Stimulated activated CD4-positive, alpha-beta T cell treated with anti-CD3 and anti-CD28 coated beads, Interleukin-12 subunit alpha, Interleukin-12 subunit beta, amount 100 ng/mL, for 4 hours (primary cell): ENCODE measurements at places on chromosomes 3 and 15.

GRCh38 chr3:111824351-111824750 is 34.7 kb upstream of the PHLDB2 start:
- DNase-seq = no peak

DNA sequence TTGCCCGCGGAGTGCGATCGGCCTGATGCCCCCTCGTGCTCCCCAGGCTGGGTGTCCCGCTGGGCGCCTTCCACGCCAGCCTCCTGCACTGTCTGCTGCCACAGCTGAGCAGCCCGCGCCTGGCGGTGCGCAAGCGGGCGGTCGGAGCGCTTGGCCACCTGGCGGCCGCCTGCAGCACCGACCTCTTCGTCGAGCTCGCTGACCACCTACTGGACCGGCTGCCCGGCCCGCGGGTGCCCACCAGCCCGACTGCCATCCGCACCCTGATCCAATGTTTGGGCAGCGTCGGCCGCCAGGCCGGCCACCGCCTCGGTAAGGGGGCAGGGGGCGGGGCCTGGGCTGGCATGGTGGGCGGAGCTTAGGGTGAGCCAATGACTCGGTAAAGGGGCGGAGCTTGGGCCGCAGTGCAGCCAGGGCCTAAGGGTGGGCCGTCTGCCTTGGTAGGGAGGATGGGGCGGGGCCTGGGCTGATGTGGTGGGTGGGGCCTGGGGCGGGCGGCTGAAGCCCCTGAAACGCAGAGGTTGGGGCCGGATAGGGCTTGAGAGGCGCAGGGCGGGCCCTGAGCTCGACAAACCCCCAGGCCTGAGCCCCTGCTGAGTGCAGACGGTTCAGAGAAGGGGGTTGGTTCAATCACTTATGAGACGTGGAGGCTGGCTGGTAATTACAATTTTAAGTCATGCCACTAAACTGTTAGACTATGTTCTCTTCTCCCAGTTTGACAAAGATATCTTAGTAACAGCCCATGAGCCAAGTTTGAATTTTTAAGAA is 13.7 kb downstream of the CAND2 start:
- DNase-seq = peak; percentile 95

GRCh38 chr3:13332740-13333139 is 87.4 kb downstream of the NUP210 start:
- no peak for DNase-seq

GRCh38 chr3:32469151-32469874 is 33.3 kb downstream of the CMTM6 start:
- no peak for DNase-seq

- DNase-seq = no peak
Observed at GRCh38 chr3:86695752-86696151, 295.2 kb downstream of the VGLL3 start.

DNA sequence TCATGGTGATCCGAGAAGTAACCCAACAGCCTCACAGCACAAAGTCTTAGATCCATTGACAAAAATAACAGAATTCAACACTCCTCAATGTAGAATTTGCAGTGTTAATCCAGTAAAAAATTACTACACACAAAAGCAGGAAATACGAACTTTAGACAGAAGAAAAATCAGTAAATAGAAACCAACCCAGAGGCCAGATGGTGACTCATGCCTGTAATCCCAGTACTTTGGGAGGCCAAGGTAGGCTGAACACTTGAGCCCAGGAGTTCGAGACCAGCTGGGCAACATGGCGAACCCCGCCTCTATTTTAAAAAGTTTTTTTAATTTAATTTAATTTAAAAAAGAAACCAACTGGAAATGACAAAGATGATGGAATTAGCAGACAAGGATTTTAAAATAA is 36.1 kb downstream of the SELENOT start:
- DNase-seq = no peak

DNA sequence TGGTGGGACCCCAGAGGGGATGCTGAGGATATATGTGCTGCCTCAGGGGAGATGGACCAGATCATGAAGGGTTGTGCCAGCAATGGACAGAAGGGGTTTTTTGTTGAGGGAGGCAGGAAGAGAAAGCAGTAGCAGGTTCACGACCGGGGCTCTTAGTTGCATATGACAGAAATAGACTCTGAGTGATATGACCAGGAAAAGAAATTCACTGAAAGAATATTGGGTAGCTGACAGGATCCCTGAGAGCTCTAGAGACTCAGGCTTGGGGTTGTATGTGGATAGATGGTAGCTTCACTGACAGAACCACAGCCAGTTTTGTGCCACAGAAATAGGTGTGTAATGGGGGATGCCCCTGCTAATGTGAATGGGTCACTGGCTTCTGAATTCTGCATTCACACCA is 241.6 kb downstream of the ZNF621 start:
- no peak for DNase-seq

DNA sequence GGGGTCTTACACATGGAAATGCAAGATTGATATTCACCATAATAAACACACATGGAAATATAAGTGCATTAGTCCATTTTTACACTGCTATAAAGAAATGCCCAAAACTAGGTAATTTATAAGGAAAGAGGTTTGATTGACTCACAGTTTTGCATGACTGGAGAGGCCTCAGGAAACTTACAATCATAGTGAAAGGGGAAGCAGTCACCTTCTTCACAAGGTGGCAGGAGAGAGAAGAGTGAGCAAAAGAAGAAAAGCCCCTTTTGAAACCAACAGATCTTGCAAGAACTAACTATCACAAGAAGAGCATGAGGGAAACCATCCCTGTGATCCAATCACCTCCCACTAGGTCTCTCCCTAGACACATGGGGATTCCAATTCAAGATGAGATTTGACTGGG is 111.7 kb upstream of the TP63 start:
- DNase-seq = no peak

- DNase-seq = no peak
Observed at GRCh38 chr3:187274315-187274976, 17.1 kb downstream of the MASP1 start.

- DNase-seq = no peak
Observed at GRCh38 chr3:186785495-186786018, 2.2 kb downstream of the EIF4A2 start.

GRCh38 chr15:84937144-84937543 is 44.5 kb upstream of the PDE8A start:
- no peak for DNase-seq

DNA sequence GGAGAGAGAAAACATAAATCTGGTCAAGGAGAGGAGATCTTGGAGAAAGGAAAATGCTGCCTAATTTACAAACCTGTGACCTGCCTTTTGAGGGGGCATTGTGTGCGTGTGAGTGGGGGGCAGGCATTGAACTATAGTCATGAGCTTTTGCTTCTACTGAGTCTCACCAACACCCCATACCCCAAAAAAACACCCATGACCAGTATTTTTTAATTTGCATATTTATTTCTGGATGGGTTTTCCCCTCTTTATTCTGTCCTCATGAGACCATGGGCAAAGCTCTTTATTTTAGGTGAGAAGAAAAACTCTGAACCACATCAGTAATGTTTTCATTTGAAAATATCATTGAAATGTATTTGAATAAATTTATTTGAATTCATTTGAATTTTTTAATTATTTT is 20.6 kb downstream of the CD80 start:
- no peak for DNase-seq

DNA sequence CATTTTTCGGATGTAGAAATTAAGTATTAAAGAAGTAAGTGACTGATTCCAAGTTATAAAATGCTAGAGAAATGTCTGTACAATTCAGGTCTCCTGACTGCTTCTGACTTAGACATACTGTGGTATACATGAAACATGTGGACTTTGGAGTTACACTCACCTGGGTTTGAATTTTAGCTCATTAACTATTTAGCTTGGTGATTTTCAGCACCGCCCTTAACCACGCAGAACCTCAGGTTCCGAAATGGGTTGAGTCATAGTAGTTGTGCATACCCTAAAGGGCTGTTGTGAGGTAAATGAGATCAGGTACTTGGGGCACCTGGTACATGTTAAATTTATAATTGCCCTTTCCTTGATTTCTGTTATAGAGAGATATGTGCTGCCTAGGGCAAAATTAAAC is 32.9 kb upstream of the UTS2B start:
- DNase-seq = no peak

- peak; percentile 29 for DNase-seq
Observed at GRCh38 chr15:63971427-63971805, 74.9 kb downstream of the DAPK2 start.

DNA sequence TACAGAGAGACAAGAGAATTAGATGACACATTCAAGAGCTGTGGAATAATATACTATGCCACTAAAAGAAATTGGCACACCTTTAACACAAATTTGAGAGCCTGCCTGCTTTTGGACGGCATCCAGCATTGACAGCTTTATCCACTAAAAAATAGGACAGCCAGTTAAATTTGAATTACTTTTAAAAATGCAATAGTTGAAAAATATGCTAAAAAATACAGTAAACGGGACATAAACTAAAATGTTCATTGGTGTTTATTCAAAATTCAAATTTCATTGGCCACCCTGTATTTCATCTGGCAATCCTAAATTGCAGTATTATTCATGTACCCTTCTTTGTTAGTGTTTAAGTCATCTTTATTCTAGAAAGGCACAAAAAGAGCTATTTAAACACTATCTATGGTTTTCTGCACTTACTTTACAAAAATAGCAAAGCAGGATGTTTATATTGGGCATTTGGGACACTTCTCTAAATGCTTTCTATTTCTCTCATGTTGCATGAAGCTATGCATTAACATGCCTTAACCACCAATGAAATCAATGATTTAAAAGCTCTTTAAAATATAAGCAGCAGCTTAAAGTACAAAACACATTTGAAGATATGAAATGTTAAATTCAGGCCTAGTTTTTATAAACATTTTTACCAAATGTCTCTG is 160.1 kb downstream of the NEK10 start:
- no peak for DNase-seq

DNA sequence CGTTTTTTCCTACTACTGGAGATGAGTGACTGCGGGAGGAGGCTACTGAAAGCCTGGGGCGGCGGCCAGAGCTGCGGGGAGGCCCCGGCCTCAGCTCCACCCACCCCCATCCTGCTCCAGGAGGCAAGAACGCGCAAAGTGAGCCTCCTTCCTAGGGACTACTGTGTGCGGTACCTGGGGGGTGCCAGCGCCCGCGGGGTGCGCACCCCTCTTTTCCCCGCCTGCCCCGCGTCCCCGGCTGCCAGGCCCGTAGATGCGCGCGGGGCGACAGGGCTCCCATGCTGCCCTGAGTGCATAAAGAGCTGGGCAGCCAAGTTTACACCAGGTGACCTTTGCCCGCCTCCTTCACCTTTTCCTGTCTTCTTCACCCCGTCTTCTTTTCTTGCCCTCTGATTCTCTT is 2.5 kb upstream of the USF3 start:
- DNase-seq = no peak

DNA sequence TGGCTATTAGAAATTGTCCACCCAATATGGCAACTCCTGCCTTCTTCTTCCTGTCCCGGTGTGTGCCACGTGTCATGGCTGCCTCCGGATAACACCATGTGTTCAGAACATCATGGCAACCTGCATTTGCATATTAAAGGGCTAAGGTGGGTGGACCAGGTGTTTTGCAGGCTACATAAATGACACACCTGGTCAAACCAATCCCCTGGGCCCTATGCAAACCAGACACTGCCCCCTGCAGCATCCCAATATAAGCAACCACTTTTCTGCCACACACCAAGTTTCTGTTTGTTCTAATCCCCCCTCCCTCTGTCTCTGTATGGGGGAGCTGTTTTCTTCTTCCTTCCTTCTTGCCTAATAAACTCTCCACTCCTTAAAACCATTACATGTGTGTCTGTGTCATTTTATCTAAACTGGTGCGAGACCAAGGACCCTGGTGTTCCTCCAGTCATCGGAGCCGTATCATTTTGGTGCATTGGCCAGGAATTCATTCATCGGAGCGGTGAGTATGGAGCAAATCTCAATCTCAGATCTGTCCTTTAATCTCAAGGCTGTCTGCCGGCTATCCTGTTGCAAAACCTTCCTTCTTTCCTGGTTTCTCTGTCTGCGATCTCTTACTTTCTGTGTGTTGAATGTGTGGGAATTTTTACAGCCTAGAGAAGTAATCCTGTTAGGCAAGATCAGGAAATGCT is 44.5 kb downstream of the NCEH1 start:
- DNase-seq = no peak

GRCh38 chr15:45242289-45242688 is 9.7 kb upstream of the SLC28A2 start:
- DNase-seq = no peak

DNA sequence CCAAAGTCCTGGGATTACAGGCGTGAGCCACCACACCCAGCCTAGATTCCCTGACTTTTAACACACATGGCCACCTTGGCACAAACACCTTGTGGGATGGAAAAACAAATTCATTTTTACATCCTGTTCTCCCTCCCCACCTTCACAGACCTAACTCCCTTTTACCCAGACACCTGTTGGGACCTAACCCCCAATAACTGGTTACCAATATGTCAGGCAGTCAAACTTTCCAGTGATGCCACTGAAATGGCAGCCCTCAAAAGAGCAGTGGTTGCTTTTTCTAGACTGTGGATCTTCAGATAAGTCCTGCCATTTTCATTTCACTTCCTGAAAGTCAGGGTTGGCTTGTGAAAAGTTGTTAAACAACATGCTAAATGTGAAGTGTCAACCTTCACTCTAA is 34.9 kb downstream of the SIN3A start:
- no peak for DNase-seq

DNA sequence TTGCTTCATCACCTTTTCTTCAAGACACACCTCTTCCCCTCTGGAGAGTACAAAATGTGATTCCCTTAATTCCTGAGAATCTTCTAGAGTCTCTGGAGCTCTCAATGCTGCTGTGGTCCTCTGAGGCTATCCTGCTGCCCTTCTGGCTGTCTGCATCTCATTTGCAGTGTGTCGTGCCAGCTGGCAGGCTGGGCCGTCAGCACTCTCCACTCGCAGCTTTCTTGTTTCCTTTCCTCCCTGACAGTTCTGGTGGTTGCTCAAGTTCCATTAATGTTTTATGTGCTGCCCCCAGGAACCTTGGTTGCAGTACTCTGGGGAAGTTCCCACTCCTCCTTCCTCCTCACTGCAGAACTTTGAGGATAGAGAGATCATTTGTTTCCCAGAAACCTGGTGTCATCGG is 210.8 kb upstream of the ROPN1 start:
- no peak for DNase-seq

GRCh38 chr15:34642247-34642646 is 58.8 kb upstream of the GOLGA8B start:
- DNase-seq = no peak

DNA sequence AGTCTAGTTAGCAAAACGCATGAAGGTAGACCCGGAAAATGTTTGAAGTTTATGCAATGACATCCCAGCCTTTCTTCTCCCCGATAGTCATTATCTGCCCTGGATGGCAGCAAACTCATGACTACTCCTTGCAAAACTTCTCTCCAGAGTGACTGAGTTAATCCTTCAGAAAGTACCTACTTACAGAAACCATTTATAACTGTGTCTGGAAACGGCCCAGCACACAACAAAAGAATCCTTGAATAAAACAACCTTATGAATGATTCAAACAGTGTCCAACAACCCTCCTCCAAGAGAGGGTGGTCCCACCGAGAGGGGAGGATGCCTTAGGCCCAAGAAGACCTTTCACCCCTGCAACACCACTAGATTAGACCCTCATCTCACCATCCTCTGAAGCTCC is 14.2 kb downstream of the ST8SIA2 start:
- no peak for DNase-seq

- DNase-seq = no peak
Observed at GRCh38 chr3:160001148-160001760, 12.6 kb downstream of the IL12A start.

- DNase-seq = no peak
Observed at GRCh38 chr15:92048739-92049138, 195.2 kb downstream of the SLCO3A1 start.

GRCh38 chr15:68556139-68556990 is 22.4 kb upstream of the CORO2B start:
- DNase-seq = no peak
